ENCODE measurements at places on chromosomes 5 and 9.

DNA sequence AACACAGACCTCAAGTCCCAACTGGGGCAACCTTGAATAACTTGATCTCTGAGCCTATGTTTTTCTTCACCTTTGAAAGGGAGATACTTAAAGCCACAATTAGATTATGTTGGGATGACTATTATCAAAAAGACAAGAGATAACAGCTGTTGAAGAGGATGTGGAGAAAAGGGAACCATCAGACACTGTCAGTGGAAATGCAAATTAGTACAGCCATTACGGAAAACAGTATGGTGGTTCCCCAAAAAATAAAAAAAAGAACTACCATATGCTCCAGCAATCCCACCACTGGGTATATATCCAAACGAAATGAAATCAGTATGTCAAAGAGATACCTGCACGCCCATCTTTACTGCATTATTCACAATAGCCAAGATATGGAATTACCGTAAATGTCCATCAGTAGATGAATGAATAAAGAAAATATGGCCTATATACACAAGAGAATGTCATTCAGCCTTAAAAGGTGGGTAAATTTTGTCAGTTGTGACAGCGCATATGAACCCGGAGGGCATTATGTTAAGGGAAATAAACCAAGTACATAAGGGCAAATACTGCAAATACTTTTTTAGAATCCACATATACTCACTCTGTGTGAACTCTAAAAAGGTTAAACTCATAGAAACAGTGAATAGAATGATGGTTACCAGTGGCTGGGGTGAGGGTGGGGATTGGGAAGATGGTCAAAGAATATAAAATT is 12.7 kb downstream of the FAT2 start:
- H3K27me3 ChIP-seq, result no peaks in the 10 kb centered on the region
- peaks cover 26% of the 10 kb centered on the region for H3K4me1 ChIP-seq
- no peaks in the 10 kb centered on the region for H3K36me3 ChIP-seq
- H3K27ac ChIP-seq, result peak overlapping the region; percentile 68
- peak; percentile 65 for DNase-seq
- H3K4me3 ChIP-seq, result no peak overlapping the region

DNA sequence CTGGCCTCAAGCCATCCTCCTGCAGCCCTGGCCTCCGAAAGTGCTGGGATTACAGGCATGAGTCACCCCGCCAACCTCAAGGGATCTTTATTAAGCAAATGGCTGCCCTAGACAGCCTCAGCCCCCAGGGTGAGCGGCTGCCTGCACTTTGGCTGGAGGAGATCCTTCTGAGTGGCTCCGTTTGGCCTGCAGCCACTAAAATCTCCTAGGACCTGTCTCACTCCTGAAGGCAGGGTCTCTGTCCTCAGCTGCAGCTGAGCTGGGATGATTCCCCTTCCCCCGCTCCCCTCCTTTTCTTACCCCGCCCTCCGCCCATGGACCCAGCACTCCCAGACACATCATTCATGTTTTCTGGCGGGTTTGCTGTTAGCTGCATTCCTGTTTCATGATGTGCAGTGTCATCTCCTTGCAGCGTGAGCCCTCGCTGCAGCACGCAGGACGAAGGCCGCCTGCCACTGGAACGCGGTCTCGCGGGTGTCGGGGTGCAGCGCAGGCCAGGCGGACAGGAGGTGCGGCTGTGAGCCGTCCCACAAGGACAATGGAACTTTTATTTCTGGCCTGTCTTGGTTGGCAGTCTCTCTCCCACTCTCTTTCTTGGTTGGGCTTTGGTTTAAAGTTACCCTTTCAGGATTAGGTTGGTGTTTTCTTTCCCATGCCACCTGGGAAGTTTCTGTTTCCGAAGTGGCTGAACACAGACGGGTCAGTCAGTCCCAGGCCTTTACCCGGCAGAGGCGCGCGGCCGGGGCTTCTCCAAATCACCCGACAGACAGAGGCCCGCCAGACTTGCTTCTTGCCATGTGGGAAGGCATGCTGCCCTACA is 137.1 kb downstream of the FOXD1 start:
- H3K36me3 ChIP-seq, result no peaks in the 10 kb centered on the region
- H3K4me1 ChIP-seq, result no peaks in the 10 kb centered on the region
- H3K27ac ChIP-seq, result no peak overlapping the region
- H3K27me3 ChIP-seq, result peaks cover 95% of the 10 kb centered on the region
- H3K4me3 ChIP-seq, result no peak overlapping the region

GRCh38 chr5:133746834-133747233 is 134.5 kb upstream of the FSTL4 start:
- H3K36me3 ChIP-seq, result no peaks in the 10 kb centered on the region
- H3K27me3 ChIP-seq, result no peaks in the 10 kb centered on the region
- H3K4me3 ChIP-seq, result no peak overlapping the region
- H3K4me1 ChIP-seq, result no peaks in the 10 kb centered on the region
- no peak overlapping the region for H3K27ac ChIP-seq

DNA sequence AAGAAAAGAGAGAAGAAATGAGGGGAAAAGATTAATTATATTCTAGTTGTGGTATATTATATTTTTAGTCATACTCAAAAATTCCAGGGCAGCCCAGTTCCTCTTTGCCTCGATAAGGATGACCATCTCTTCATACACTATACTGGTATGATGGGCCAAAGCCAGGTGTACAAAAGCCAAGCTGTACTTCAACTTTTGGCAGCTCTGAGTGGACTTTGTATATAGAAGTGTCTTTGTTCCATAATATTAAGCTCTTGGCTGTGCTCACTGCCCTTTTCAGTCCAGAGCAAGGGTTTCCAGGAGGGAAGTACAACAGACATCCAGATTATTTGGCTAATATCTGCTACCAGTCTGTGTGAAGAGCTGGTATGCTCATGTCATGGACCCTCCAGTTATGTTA is 934.3 kb upstream of the CDH10 start:
- no peak overlapping the region for H3K4me3 ChIP-seq
- no peaks in the 10 kb centered on the region for H3K4me1 ChIP-seq
- H3K36me3 ChIP-seq, result no peaks in the 10 kb centered on the region
- no peak for DNase-seq

GRCh38 chr9:20319241-20319640 is 303.1 kb downstream of the MLLT3 start:
- no peak for DNase-seq
- H3K36me3 ChIP-seq, result no peaks in the 10 kb centered on the region
- no peaks in the 10 kb centered on the region for H3K4me1 ChIP-seq
- H3K4me3 ChIP-seq, result no peak overlapping the region

DNA sequence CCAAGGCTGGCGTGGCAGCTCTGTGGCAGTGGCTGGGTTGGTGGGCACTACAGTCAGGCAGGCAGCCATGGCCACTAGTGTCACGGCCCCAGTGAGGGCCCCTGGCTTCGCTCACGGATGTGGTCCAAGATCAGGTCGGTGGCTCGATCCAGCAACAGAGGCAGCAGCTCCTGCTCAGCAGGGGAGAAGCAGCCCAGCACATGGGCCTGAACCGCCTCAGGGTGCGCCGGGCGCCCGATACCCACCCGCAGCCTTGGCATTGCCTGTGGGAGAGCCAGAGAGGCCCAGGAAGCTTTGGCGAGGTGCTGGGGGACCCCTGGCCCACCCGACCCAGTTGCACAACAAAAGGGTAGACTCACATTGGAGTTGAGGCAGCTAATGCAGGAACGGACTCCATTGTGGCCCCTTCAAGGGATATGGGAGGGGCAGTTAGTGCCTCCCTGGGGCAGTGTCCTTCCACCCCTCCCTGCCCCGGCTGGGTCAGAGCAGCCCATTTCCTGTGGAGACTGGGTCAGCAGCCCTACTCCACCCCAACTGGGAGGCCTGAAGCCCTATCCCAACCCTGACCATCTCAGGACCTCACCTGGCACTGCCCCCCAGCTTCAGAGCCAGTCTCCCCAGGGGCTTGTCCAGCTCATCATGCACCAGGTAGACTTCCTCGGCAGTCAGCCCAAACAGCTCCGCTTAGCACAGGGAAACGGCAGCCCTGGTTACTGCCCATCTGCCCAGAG is 1.3 kb downstream of the PTRH1 start:
- H3K4me1 ChIP-seq, result peaks cover 30% of the 10 kb centered on the region
- H3K27ac ChIP-seq, result no peak overlapping the region
- H3K27me3 ChIP-seq, result peaks cover 2% of the 10 kb centered on the region
- no peaks in the 10 kb centered on the region for H3K36me3 ChIP-seq
- DNase-seq, result no peak

GRCh38 chr5:132364319-132364718 is 5.2 kb upstream of the SLC22A5 start:
- no peak overlapping the region for H3K4me3 ChIP-seq
- DNase-seq, result peak; percentile 90
- no peaks in the 10 kb centered on the region for H3K27me3 ChIP-seq
- H3K27ac ChIP-seq, result peak overlapping the region; percentile 75
- H3K36me3 ChIP-seq, result no peaks in the 10 kb centered on the region
